ENCODE measurements at places on chromosomes 12 and 14. TPM values are rescaled to one million over a fixed set of nuclear protein-coding genes. Genes with fewer than 3 reads are reported as not detected.

The GPR132 gene
- total RNA-seq = 2.1 TPM

- no peak for DNase-seq
These were observed 64.9 kb upstream of the SYT1 start for GRCh38 chr12:78799649-78800048.

DNA sequence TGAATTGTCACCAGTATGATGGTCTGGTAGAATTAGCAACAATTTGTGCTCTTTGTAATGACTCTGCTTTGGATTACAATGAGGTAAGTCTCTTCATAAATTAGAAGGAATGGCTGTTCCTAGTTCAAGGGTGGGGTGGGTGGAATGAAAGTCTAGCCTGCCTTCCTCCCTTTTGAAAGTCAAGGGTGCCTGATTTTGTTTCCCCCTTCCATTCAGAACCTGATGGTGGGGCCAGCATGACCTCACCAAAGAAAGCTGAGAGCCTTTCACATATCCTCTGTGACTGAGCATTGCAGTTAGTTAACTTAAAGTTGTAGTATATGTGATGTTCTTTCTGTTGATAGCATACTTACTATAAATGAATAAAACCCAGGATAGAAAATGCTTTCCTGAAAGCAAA is 52.2 kb downstream of the ATP2A2 start:
- no peak for DNase-seq

DNA sequence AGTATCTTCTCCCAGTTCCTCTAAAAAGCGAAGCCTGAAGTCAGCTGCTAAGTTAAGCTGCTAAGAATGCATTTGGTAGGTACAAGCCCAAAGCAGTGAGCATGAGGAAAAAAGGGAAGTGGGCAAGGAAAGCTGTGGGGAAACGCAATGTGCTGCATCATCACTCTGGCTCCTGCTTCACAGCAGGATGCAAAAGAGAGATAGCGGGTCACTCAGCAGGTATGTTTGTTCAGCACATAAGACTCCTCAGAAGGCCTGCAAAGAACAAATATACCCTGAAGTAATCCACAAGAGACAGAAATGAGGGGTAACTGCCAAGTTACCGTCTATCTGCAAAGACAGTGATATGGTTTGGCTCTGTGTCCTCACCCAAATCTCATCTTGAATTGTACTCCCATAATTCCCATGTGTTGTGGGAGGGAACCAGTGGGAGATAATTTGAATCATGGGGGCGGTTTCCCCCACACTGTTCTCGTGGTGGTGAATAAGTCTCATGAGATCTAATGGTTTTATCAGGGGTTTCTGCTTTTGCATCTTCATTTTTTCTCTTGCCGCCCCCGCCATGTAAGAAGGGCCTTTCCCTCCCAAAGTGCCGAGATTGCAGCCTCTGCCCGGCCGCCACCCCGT is 127.4 kb upstream of the EGLN3 start:
- no peak for DNase-seq

- DNase-seq = no peak
These were observed 4.5 kb downstream of the DDHD1 start for GRCh38 chr14:53148671-53149070.
